NCI-H1048 (cell line): ENCODE measurements at places on chromosomes 4 and X.

DNA sequence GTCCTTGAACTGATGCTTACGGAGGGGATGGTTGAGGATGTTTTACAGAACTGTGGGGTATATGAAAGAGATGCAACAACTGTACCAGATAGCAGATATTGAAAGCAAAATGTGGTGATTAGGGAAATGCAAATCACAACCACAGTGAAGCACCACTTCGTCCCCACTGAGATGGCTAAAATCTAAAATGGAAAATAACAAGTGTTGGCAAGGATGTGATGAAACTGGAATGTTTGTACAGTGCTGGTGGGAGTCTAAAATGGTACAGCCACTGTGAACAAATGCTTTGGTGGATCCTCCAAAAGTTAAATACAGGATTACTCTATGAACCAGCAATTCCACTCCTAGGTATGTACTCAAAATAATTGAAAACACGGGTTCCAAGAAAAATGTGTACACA lies 22.9 kb downstream of the XG start:
- DNase-seq: no peak

- DNase-seq: no peak
Observed at GRCh38 chrX:154059729-154060245, 37.7 kb downstream of the MECP2 start.

GRCh38 chr4:84417997-84418709 lies 80.9 kb downstream of the NKX6-1 start:
- DNase-seq: no peak

- DNase-seq: no peak
Observed at GRCh38 chrX:138127314-138127713, 561.4 kb downstream of the ZIC3 start.

- no peak for DNase-seq
Observed at GRCh38 chr4:106494066-106494465, 125.5 kb upstream of the GIMD1 start.

DNA sequence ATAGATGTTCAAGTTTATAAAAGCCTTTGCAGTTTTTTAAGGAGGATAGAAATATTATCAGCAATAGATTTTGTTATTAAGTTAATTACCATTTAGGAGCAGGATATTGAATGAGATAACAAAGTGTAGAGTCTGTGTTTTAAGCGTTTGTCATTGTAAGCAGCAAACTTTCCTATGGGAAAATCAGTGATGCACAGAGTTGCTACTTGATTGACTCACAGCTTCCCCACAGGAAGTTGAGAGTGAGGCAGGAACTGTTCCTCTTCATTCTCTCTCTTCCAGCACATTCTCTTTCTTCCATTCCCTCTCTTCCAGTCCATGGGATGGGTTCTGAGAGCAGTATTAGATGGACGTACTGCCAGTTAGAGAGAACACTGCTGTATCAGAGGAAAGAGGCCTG lies 867.7 kb upstream of the AGA start:
- no peak for DNase-seq

GRCh38 chr4:154618708-154619315 lies 6.4 kb upstream of the FGG start:
- DNase-seq: peak; percentile 13
